HS-27A (cell line): ENCODE measurements at places on chromosomes 12 and 14.

GRCh38 chr14:102208741-102209140 lies 69.0 kb downstream of the WDR20 start:
- DNase-seq, result no peak

DNA sequence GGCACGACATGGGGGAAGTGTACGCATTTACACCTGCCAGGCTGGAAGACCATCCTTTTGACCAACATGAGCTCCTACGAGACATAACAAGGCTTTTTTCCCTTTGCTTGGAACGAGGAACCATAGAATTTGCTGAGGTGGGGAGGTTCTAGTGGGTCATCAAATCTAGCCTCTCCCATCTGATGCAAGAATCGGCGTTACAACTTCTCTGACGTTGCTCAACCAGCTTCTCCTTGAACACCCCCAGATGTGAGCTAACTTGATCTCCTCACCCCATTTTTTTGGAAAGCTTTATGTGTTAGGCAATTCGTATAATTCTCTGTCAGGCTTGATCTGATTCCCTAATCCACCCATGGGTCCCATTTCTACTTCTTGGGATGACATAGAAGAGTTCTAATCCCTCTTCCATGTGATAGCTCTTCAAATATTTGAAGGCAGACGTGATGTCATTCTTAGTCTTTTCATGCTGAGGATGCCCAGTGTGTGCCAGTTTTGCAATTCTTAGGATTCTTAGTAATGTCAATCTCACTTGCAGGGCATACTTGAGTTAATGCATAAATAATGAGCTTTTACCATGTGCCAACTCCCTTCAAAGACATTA lies 163.6 kb upstream of the PARP11 start:
- no peak for DNase-seq

DNA sequence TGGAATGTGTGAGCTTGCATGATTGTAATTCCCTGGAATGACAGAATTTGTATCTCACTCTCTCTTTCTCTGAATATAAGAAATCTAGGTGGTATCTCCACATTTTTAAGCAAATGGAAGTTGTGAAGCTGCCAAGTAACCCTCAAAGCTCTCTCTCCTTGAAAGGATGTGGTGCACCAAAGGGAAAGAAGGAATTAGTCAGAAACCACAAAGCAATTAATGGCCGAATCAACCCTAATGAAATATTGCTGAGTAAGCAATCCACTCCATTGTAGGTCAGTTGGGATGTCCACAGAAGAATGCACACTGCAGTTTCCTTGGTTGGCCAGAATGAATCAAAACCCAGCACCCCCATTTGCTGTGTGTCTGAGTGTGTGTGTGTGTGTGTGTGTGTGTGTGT lies 153.5 kb downstream of the KCNA5 start:
- DNase-seq, result no peak

GRCh38 chr14:104011824-104012517 lies 69.6 kb upstream of the RD3L start:
- DNase-seq, result no peak
